ENCODE measurements at places on chromosomes 7 and 10.

DNA sequence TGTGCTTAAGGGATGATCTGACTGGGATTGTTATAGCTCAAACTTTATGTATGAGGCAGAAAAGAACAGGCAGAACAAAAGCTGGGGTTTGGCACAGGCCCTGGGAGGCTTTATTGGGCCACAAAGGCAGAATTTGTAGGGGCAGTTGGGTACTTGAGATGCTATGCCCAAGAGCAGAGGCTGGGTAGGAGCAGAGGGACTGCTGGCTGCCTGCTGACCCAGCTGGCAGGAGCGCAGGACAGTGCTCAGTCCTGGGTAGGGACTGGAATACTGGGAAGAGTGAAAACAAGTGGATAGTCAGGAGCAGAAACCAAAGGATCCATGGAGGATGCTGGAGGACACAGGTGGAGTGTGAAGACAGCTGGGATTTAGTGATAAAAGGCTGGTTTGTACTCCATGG lies 75.7 kb downstream of the CCDC3 start:
- no peak for DNase-seq

- DNase-seq, result peak; percentile 83
These were observed 7.1 kb downstream of the NUDT1 start for GRCh38 chr7:2248984-2249694.

- DNase-seq, result no peak
These were observed 94.9 kb upstream of the IKZF1 start for GRCh38 chr7:50209461-50210135.

GRCh38 chr7:76282344-76283253 lies 19.9 kb upstream of the HSPB1 start:
- no peak for DNase-seq

GRCh38 chr10:111076682-111077478 lies at the start of gene ADRA2A:
Gene ADRA2A (plus strand): TSS chr10:111077029. CDS start chr10:111077997, 968 bp downstream.
- DNase-seq, result no peak

DNA sequence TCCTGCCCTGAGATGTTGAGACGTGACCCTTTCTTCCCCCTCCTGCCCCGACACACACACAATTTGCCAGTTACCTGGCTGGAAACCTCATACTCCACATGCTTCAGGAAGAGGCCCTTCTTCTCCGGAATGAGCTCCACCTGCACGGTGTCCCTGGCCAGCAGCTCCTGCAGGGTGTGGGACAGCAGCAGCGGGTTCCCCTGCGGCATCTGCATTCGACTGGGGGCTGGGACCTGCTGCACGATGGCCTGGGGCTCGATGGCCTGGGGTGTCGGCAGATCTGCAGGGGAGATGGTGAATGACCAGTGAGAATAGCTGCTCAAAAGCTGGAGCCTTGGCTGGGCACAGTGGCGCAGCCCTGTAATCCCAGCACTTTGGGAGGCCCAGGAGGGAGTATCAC lies 36.0 kb downstream of the NUDT1 start:
- DNase-seq, result no peak

GRCh38 chr7:5797716-5798115 lies 16.3 kb upstream of the RNF216 start:
- no peak for DNase-seq

GRCh38 chr7:151937286-151937685 lies 19.0 kb upstream of the GALNTL5 start:
- no peak for DNase-seq

GRCh38 chr10:133258066-133258817 lies 18.4 kb downstream of the ADAM8 start:
- peak; percentile 90 for DNase-seq

GRCh38 chr10:6787091-6787490 lies 207.0 kb upstream of the PRKCQ start:
- DNase-seq, result no peak

DNA sequence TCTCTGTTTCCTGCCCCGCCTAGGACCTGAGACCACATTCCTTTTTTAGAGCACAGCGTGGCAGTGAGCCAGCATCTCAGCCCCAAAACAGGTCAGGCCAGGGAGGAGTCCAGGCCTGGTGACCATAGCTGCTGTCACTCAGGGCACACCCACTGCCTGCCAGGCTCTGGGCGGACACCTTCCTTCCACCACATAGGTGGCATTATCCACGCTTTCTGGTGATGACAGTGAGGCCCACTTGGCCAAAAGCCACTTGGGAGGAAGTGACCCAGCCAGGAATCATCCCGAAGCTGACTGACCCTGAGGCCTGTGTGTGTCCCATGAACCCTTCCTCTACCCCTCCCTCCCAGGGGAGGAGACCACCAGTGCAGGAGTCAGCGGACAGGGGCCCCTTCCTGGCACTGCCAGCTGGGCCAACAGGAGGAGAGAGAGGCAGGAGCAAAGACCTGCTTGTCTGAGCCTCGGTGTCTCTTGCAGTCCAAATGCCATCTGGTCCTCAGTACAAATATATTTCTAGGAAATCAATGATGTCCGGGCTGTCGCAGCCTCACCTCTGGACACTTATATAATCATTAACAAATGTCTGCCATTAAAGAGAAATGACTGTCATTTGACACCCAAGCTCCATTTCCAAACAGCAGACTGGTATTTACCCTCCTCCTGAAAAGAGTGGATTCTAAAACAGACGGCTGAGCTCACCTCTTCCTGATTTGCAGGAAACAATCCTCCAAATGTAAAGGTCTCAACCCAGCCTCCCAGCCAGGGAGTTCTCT lies 63.0 kb downstream of the ABRAXAS2 start:
- no peak for DNase-seq

DNA sequence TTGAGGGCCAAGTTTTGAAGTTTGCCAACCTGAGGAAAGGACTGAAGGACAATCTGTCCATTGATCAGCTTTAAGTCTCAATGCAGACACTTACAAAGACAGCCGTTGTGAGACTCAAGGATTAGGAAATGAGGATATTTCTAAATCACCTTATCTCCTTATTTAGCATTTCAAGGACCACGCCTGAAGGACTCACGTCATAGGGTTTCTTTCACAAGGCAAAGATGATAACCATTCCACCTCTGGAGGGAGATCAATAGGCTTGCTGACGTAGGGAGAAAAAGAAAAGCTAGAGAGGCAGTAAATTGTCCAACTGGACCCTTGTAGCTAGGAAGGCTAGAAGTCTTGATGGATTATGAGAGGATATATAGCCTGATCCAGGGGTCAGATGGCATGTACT lies 3.3 kb upstream of the ASB4 start:
- no peak for DNase-seq

DNA sequence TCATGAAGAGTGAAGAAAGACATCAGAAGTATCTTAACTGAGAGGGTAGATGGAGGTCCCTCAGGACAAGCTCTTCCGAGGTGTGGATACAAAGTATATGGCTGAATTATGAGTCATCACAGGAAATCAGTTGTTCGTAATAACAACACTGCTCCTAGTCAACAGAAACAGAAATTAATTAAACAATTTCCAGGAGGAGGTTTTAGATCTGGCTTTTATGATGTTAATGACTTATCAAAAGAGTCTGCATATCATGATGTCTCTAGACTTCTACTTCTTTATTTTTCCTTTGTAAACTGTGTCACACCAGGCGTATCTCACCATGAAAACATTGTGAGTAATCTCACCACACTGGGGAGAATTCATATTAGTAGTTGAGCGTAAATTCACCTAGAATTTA lies 31.2 kb downstream of the OSBPL3 start:
- no peak for DNase-seq

GRCh38 chr7:150324373-150324961 lies 1.1 kb upstream of the ACTR3C start:
- no peak for DNase-seq

- no peak for DNase-seq
These were observed 4.0 kb downstream of the ARHGAP22 start for GRCh38 chr10:48600645-48601505.

DNA sequence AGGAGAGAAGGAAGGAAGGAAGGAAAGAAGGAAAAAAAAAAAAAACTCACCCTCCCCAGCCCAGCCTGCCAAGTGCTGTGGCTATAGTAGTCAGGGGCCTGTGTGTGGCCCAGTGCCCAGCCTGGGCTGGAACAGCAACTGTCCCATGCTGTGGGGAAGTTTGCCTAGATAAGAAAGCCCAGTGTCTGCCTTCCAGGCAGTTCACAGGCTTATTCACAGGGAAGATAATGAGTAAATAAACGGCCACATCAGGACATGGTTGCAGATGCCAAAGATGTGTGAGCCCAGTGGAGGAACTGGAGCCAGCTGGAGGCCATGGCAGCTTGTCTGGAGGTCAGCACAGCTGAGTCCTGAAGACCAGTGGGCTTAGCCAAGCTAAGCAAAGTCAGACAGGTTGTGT lies 132.4 kb upstream of the FOXK1 start:
- DNase-seq, result no peak

- no peak for DNase-seq
These were observed 13.4 kb downstream of the LRRC17 start for GRCh38 chr7:102925976-102926782.

GRCh38 chr10:44574596-44575480 lies 189.9 kb upstream of the CXCL12 start:
- DNase-seq, result no peak

DNA sequence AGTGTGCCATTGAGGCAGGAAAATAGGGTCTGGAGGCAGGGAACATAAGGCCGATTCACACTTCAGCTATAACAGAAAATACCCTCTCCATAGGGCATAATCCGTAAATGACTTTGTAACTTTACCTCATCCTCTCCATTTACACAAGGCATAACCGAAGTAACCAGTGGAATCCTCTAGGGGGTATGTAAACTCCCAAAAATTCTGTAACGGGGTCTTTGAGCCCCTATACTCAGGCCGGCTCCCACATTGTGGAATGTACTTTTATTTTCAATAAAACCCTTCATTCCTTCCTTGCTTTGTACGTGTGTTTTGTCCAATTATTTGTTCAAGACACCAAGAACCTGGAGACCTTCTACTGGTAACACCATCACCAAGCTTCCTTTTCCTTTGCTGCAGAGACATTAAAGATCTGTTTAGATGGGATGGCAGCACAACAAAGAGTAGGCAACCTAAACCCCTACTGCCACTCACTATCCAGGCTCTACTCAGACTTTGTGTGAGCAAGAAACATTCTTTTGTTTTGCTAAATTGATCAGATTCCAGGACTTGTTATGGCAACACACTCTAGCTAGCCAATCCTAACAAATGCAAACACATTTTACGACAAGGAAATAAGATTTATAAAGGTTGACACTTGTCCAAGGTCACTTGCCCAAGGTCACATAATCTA lies 99.3 kb downstream of the DGKI start:
- DNase-seq, result no peak

DNA sequence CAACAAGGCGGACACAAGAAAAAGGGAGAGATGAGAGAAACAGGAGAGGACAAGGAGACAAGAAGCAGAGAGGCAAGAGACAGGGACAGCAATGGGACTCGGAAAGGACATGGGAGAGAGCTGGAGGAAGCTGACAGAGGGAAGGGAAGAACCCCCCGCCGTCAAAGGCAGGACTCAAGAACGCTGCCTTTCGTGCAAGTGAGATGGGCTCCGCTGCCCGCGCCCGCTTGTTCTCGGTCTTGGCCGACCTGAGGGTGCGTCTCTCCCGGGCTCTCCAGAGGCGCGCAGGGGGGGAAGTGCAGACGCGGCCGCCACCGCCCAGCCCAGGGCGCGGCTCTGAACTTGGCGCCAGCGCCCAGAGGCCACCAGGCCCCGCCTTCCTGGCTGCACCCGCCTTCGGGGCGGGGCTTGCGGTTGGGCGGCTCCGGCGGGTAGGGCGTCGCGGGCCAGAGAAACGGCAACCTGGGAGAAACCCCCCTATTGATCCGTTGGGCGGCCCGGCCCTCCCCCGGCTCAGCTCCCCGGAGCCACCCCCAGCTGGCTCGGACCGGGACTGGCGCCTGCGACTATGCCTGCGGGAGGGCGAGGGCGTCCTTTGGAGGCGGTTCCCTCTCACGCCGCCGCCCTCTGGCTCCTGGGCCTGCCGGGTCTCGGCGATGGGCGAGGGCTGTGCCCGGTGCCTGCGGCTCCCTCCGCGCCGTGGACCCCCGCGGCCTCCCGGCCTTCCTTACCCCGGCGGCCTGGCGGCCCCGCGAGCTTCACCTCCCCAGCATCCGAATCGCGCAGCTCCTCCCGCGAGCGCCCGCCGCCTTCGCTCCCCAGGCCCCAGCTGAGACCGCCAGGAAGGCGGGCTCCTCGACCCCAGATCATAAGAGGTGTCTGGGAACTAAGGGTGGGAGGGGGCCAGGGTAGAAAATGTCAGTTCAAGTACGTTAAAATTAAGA lies 2.2 kb upstream of the ANTXRL start:
- DNase-seq, result peak; percentile 97

DNA sequence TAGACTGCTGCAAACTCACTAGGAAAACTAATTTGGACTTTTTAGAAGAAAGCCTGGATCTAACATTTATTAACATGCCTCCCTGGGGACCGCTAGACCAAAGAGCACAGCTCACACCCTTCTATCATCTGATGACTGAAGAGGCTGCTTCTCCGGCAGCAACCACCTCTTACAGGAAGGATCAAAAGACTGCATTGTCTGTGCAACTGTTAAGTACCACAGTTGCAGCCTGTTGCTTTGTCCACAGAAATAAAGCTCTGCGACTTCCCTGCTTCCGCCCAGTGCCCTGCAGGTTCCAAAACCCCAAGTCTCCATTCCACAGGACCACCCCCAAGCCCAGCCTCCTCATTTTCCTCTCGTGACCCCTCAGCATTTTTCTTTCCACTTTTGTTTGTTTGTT lies 14.0 kb upstream of the PODXL start:
- no peak for DNase-seq

DNA sequence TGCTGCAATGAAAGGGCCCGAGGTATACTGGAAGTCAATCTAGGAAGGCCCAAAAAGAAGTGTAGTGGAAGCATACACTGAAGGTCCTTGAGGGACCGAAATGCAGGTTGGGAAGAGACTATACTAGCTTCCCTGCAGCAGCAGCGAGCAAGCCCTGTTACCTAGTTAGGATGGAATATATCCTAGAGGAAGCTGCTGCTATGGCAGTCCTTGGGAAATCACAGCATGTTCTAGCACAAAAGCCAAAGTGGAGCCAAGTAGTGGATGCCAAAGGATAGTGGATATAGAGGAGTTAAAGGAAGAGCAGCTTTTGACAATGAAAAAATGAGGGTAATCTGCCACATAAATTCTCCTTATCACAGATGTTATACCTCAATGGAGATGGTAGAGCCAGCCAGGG lies 123.8 kb upstream of the STARD3NL start:
- no peak for DNase-seq

DNA sequence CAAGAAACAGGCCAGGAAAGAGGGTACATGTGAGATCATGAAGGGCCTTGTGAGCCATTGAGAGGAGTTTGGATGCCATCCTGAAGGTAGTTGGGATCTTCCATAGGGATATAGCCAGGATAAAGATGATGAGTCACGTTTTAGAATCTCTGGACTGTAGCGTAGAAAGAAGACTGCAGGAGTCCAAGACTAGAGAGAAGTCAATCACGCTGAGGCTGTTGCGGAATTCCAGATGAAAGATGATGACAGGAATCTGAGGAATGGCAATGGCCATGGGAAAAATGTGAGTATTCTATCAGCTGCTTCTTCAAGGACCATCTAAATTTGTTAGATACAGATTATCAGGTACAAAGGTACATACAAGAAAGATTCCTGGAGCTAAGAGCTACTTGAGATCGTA lies 711.3 kb downstream of the GRM8 start:
- DNase-seq, result no peak
